T47D (cell line): ENCODE measurements at places on chromosomes 13 and 19.

- no peak for DNase-seq
Observed at GRCh38 chr13:25088562-25089221, 7.2 kb upstream of the PABPC3 start.

DNA sequence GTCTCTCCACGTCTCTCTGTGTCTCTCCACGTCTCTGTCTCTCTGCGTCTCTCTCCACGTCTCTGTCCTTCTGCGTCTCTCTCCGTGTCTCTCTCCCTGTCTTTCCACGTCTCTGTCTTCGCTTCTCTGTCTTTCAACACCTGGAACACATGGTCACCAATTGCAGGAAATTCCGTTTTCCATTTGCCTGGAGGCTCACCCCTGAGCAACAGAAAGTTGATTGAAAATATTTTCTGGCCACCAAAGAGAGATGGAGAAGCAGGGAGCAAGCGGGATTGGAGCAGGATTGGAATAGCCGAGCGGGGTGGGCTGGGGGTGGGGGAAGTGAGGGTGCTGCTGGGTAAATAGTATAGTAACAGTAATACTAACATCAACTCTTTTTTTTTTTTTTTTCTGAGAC lies 1.7 kb downstream of the KANK2 start:
- no peak for DNase-seq

DNA sequence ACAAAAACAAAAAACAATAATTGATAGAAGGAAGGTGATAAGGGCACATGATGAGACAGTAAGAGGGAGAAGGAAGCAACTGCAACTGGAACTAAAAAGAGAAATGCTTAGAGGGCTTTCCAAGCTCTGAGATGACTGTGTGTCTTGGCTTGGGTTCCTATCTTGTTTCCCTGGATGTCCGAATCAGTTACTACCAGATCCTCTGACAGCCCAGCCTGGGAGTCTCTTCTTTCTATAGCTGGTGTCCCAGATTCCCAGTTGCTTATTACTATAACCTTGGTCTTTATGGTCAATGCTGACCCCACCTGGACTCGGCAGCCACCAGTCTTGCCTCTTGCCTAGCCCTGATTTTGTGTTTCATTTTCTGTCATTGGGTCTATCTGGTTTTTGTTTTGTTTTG lies 116.4 kb downstream of the RFC3 start:
- DNase-seq: no peak

- no peak for DNase-seq
Observed at GRCh38 chr19:46486358-46486757, 9.3 kb downstream of the PNMA8B start.

- no peak for DNase-seq
Observed at GRCh38 chr19:47539747-47540311, 25.0 kb upstream of the NAPA start.

GRCh38 chr19:4671185-4671851 lies 1.2 kb upstream of the MYDGF start:
- no peak for DNase-seq

DNA sequence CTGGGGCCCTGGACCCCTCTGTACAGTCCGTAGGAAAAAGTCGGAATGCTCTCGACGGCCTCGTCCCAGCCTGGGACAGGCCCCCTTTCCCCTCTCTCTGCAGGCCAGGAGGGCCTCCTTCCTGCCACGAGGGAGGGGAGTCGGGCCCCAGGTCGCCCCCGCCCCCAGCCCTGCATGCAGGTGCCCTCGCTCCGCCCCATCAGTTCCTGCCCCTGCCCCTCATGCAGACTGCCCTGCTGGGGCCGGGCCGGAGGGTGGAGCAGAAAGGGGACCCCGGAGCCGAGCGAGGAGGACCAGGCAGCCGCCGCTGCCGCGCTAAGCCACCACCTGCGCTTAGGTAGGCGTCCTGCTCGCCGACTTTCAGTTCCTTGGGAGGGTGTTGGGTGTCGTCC lies 7.3 kb downstream of the LYL1 start:
- DNase-seq: no peak

- peak; percentile 64 for DNase-seq
Observed at GRCh38 chr13:39263033-39263432, 224.8 kb downstream of the NHLRC3 start.

DNA sequence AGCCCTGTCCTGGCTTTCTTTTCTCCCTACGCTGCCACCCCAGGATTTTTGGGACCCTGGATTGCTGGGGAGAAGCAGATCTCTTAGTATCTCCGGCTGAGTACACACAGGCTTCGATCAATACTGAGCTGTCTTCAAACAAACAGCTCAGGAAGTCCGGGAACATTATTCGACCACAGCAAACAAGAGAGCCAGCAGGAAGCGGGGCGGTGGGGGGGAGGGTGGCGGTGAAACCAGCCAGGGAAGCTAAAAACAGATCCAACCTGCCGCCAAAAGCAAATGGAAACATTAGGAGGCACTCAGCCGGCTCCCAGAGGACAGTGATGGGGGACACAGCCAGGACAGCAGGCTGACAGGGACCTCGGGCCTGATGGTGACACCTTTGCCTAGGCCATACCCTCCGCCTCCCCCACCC lies 12.2 kb upstream of the BCAM start:
- no peak for DNase-seq

DNA sequence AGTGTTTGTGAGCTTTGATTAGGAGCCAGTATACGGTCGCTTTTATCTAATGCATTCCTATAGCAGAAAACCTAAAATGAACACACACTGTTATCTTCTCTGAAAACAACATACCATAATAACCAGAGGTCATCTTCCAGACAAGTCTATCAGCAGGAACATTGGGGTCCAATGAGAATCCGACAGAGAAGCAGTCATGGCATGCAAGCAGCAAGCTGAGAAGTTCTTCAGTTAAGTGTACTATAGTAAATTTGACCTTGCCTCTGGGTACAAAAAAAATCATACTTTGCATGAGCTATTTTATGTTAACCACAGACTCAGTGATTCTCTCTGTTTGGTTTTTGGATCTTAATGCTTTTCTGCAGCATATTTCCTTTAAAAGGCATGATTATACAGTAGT lies 1505.1 kb downstream of the PCDH9 start:
- no peak for DNase-seq

DNA sequence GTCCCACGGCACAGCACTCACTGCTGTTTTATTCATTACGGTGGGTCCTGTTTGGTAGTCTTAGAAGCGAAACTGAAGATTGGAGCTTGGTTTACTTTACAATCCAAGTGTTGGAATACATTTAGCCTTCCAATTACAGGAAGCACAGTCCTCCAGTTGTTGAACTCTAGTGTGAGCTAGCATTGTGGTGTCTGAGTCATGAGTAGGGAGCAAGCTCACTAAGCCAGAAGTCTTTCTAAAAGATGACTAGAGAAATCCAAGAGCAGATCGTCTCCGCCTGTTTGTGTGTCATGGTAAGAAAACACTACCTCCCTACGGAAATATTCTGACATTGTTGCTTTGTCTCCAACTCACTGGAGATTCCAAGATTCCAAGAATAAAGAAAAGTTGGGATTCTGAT lies 10.1 kb upstream of the SHISA2 start:
- DNase-seq: no peak

GRCh38 chr13:30408319-30409101 lies 13.8 kb upstream of the UBE2L5 start:
- DNase-seq: peak; percentile 33

GRCh38 chr13:53126841-53127245 lies 98.2 kb downstream of the OLFM4 start:
- no peak for DNase-seq

DNA sequence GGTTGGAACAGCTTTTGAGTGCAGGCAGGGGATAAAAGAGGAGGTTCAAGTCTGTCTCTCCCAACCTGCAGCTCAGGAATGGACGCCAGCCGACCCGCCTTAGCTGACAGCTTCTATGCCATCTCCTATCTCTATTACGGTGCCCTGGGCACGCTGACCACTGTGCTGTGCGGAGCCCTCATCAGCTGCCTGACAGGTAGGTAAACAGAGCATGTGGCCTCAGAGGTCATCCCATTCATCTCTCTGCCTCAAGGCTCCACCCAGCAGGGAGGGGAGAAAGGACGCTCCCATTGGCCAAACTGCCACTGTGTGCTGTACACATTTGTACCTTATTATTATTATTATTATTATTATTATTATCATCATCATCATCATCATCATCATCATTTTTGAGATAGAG lies 16.5 kb downstream of the SLC5A5 start:
- no peak for DNase-seq

DNA sequence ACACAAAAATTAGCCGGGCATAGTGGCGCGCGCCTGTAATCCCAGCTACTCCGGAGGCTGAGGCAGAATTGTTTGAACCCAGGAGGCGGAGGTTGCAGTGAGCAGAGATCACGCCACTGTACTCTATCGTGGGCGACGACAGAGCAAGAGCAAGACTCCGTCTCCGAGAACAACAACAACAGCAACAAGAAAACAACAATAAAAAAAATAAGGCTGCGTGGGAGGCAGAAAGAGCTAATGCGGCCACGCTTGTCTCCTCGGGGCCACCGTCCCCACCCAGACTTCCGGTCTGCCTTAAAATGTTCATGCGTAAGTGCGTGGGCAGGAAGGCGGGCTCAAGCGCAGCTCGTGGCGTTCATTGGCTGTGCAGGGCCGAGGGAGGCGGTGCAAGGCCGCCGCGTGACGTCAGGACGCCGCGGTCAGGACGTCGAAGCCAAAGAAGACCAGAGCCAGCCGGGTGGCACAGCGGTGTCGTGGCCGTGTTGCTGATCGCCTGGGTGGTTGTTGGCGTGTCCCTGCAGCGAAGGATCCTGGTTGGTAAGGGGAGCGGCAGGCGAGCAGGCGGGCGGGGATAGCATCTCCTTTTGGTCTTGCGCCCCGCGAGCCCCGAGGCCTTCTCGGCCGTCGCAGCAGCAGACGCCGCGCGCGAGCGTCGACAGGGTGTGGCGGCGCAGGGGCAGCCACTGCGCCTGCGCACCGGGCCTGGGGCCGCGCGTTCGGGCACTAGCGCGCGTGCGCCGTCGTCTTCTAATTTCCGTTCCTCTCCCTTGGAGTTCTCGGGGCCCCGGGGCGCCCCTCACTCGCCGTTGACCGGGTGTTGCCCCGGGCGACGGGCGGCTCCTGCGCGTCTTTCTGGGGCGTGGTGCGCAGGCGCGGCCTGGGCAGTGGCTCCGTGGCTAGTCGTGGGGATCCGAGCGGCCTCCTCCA lies at the start of gene LENG8:
Gene LENG8 (plus strand): TSS at position 426 of the 927 bp plus-strand sequence. CDS start 2,146 bp downstream, outside the sequence.
- DNase-seq: peak; percentile 86

GRCh38 chr13:73664851-73665250 lies 469.4 kb downstream of the KLF12 start:
- DNase-seq: no peak

DNA sequence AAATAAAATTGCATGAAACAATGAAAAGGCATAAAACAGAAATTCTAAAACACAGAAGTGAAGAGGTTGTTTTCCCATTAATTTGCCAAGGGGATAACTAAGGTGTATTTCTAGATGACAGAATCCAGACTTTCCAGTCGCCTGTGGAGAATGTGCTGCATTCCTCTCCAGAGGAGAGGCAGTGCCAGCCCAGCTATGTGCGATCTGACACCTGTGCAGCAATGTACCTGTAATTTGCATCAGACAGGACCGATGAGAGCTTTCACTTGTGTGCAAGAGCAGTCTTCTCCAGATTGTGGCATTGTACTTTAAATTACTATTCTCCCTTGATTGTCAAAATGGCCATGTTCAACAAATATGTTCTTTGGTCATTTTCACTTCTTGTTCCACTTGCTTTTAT lies 1037.9 kb downstream of the EFNB2 start:
- peak; percentile 4 for DNase-seq

DNA sequence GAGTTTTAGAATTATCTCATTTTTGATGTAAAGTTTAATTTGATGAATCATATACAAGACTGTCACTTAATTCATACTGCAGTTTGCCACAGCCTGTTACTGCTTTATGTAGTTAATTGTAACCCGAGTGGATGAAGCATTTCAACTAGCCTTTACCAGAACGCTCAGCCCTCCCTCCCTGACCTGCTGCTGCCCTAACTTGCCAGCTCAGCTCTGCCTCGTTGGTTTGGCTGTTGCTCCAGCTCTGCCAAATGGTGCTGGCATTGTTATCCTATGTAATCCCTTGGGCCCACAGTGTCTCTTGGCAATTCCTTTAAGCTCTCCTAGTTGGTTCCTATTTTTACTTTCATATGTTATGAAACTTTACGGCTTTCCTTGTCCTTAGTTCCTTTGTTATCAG lies 113.3 kb downstream of the LMO7 start:
- no peak for DNase-seq

GRCh38 chr13:87426742-87427141 lies 244.4 kb upstream of the SLITRK5 start:
- DNase-seq: no peak

DNA sequence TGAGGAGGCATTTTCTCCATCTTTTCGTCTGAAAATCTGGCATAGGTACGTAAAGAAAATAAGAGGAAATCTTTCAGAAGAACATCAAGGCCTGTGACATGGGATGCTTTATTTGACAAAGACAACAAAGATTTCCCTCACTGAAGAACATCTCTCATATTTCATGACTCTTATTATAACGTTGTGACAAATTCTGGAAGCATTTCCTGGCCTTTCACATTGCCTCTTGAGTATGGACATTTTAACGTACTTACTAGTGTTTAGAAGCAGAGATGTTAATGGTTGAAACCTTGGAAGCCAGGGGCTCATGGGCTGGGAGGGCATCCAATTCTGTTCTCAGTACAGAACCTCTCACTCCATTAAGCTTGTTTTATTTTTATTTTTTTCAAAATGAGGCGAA lies 210.8 kb downstream of the DCT start:
- DNase-seq: no peak

GRCh38 chr13:113906571-113906970 lies 42.7 kb upstream of the GAS6 start:
- no peak for DNase-seq

DNA sequence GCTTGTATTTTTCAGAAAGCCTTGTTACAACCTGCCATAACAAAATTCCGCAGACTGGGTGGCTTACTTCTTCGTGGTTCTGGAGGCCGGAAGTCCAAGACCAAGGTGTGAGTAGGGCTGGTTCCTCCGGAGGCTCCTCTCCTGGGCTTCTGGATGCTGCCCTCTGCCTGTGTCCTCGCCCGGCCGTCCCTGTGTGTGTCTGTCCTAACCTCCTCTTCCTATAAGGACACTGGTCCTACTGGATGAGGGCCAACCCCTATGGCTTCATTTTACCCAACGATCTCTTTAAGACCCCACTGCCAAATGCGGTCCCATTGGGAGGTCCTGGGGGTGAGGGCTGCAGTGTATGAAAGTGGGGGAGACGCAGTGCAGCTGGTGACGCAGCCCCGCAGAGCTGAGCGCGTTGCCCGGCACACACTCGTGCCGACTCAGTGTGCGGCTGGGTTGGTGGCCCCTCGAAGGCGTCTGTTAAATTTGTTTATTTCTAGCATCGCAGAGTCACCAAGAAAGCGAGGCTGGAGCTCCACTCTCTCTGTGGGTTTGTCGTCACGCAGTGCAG lies 116.7 kb downstream of the SOX1 start:
- DNase-seq: no peak
